Stimulated activated CD4-positive, alpha-beta T cell treated with anti-CD3 and anti-CD28 coated beads, TNF-alpha, amount 100 ng/mL, for 1 hour (primary cell): ENCODE measurements at places on chromosomes 5 and 9.

- DNase-seq, result no peak
Measured at GRCh38 chr5:6772886-6773285, 59.7 kb downstream of the TENT4A start.

DNA sequence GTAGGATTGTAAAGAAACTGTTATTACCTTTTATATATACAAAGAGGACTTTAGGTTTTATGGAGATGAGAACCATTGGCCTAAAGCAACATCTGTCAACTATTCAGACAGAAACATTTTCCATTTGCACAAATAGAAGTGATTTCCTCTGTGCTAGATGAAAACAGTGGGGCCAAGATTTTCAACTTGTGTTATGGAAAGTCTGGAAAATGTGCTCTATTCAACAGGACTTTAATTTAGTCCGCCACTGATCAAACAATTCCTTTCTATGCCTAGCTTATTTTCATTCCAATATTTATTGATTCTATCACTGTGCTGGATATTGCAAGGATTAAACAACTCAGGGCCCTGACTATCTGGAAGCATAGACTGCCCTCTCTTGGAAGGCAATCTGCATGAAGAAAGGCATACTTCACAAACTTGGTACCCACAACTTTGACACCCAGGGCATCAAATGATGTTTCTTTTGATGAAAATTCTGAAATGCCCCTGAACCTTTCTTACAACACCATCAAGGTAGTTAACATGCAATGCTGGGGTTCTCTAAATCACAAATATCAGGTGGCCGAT is 126.6 kb upstream of the HMHB1 start:
- DNase-seq, result no peak

DNA sequence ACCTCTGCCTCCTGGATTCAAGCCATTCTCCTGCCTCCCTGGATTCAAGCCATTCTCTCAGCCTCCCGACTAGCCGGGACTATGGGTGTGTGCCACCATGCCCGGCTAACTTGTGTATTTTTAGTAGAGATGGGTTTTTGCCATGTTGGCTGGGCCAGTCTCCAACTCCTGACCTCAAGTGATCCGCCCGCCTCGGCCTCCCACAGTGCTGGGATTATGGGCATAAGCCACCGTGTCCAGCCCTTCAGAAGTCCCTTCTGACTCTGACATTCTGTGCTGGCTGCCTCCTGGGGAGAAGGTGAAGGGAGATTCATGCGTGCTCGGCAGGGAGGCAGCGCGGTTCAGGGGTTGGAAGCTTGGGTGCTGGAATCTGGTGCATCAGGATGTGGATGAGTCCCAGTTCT is 28.8 kb downstream of the PRRX2 start:
- DNase-seq, result no peak

GRCh38 chr9:3912280-3912679 is 386.5 kb upstream of the RFX3 start:
- no peak for DNase-seq

DNA sequence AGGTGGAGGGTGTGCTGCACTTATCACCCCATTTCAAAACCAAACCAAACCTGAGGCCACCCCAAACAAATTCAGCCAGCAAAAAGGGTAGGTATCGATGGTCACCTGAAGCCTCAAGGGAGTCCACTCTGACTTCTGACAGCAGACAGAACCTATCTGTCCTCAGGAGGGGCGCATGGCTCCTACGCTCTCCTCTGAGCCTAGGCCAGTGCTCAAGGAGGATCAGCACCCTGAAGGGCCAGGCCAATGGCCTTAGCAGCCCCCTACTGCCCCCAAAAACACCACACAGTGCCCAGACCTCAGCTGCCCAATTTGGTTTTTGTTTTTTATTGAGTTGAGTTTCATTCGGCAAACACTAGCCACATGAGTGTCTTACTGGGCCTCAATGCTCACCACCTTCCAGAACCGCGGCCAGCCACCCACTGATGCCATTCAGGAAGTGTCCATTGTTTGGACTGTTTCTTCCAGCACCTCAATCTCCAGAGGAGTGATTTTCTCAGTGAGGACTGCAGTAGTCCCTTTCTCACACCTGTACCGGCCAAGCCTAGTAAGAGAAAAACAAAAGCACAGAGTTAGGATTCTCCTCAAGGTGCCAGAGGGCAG is 62.0 kb downstream of the PSMB7 start:
- no peak for DNase-seq

DNA sequence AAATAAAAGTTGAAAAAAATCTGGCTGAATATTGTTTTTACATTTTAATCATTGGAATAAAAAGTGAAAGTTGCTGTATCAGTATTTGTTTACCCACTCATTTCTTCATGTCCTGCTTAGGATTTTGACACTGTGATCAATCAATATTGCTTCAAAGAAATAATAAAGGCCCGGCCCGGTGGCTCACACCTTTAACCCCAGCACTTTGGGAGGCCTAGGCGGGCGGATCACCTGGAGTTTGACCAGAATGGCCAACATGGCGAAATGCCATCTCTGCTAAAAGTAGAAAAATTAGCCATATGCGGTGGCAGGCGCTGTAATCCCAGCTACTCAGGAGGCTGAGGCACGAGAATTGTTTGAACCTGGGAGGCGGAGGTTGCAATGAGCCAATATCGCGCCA is 93.7 kb upstream of the CTNND2 start:
- DNase-seq, result no peak

DNA sequence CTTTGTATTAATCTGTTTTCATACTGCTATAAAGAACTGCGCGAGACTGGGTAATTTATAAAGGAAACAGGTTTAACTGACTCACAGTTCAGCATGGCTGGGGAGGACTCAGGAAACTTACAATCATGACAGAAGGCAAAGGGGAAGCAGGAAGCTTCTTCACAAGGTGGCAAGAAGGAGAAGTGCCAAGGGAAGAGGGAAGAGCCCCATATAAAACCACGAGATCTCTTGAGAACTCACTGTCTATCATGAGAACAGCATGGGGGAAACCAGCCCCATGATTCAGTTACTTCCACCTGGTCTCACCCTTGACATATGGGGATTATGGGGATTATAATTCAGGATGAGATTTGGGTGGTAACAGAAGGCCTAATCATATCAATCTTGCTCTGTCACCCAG is 60.9 kb upstream of the CHD1 start:
- DNase-seq, result no peak
